PC-3 (cell line): ENCODE measurements at places on chromosomes 7 and 10.

GRCh38 chr10:66844176-66844942, 81.5 kb upstream of the LRRTM3 start:
- peak; percentile 96 for DNase-seq

DNA sequence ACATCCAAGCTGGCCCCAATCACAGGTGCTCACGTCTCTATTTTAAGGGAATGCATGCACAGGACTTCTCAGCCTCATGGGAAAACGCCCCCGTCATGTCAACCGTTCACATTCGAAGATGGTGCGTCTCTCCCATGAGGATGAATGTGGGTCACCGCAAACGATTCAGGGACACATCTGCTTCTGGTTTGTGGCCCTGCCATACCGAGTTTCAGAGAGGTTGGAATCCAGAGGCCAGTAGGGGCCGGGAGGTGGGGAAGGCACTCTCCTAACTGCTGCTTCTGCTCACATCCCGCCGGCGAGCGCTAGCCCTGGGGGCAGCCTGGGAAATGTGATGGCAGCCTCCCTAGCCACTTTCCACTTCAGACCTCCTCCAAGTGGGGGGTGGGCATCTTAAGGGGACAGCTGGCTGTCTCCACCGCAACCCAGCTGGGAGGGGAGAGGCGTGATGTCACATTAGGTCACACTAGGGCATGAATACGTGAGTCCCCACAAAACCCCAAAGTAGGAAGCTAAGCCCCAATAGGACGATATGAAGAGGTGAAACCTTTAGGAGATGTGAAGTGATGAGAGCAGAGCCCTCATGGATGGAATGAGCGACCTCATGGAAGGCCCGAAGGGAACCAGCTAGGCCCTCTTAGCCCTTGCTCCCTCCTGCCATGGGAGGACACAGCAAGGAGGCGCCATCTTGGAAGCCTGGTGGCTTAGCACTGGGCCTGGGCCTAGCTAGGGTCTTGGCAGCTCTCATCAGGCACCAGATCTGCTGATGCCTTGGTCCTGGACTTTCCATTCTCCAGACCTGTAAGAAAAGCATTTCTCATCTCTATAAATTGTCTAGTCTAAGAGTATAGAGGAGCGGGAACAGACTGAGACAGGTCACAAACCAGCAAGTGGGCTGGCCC, 107.8 kb downstream of the TCERG1L start:
- DNase-seq, result no peak

- peak; percentile 59 for DNase-seq
Observed at GRCh38 chr10:75688506-75689300, 257.3 kb downstream of the LRMDA start.

- no peak for DNase-seq
Observed at GRCh38 chr10:112768121-112768520, 181.9 kb upstream of the TCF7L2 start.

DNA sequence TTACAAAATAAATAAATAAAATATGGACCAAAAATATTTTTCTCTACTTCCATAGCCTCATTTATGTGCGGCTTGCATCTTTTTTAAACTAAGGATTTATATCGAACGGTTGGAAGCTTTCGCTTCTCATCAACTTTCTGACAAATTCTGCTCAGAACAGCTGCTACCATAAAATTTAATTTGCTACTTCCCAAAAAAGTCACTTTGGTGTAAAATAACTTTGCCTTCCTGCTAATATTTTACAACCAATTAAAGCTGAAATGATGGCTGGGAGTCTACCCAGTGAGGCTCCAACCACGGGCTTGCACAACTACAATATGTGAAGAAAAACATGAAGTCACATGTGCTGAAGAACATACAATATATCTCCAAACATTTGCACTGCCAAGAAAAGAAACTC, 253.1 kb upstream of the NEBL start:
- no peak for DNase-seq

- no peak for DNase-seq
Observed at GRCh38 chr7:74013539-74014272, 14.3 kb upstream of the ELN start.

DNA sequence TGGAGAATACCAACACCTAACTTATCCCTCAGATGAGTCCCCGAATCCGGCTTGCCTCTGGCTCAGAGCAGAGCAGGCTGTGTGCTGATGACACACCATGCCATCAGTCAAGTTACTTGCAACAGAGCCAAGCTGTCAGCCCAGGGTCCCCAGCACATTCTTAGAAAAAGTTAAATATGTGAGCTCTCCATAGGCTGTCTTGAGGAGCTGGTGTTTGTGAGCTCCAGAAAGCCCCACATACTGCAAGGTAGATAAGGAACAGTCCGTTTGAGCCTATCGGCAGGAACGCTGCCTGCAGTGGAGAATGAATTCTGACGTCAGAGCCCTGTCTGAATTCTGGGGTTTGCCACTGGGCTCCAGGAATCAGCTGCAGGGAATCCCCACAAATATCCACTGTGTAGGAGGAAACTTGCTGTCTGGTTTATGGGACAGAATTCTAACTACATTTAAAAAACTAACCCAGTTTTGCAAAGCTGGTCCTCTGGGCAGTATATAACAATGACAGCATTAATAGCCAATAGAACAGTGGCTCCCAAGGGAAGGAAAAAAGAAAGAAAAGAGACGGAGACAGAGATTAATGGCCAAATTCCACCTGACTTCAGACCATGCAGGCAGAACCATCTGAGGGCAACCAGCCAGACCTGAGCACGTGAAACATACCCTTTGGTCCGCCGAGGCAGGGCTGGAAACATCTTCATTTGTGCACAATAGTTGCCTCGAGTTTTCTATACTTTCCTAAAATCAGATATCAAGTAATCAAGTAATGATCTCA, 3.6 kb downstream of the SFXN4 start:
- peak; percentile 23 for DNase-seq

DNA sequence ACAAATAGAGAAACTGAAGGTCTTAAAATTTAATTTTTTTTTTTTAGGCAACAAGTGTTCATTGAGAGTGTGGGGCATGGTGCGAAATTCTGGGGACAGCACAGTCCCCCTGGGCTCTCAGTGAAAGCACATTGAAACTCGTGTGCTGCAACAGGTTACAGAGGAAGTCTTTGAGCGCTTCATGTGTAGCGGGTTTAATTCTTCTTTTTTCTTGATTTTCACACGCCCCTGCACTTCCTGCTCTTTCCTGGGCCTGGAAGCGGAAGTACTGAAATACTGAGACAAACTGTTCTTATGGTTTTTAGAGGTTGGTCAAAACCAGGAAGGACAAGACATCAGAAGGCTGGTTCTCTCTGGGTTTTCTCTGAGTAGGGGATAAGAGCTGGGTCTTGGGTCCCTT, 203.5 kb downstream of the PTEN start:
- no peak for DNase-seq

GRCh38 chr10:94500063-94500462, 45.5 kb upstream of the HELLS start:
- peak; percentile 5 for DNase-seq

DNA sequence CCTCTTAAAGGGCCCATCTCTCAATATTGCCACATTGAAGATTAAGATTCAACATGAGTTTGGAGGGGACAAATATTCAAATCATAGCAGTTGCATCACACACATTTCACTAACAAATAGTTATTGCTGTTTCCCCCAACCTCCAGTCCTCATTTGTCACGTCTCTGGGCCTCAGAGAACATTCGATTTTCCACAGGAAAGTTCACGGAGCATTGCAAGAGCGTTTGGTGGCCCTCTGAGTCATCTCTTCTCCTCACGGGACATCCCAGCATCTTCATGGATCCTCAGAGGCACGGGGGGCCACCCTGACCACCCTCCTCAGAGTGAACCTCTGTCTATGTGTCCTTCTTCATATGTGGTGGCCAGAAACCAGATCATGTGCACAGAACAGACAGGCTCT, 50.3 kb upstream of the CHST15 start:
- no peak for DNase-seq
